ENCODE measurements at places on chromosomes 4 and X. TPM values are rescaled to one million over a fixed set of nuclear protein-coding genes. Genes with fewer than 3 reads are reported as not detected.

Gene PDE6B
- 10.1 TPM for total RNA-seq

Gene PNPLA4
- 10.0 TPM for total RNA-seq

Gene GPR50
- total RNA-seq, result not detected

Gene ATP2B3
- total RNA-seq, result not detected

Gene CFAP47
- not detected for total RNA-seq

Gene TRIM75
- not detected for total RNA-seq

Gene PSAPL1
- not detected for total RNA-seq

Gene ASMT
- total RNA-seq, result 2.1 TPM

Gene EDNRA
- total RNA-seq, result not detected

Gene PGAM4
- 0.85 TPM for total RNA-seq

Gene DCHS2
- 0.09 TPM for total RNA-seq

DNA sequence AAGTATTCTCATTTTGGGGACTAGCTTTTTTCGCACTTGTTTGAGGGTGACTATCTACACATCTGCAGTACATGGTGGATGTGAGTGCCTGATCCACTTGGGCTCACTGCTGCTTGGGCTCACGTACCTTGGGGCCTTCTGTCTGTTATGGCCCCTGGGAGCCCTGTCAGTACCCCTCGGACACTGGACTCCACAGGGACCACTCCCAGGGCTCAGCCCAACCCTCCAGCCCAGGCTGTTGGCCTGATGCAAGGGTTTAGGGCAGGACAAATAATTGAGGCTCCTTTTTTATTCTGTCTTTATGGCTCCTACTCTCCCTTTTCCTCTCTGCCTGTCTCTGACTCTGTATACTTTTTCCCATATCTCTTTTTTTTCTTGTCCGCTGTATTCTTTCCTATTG is 32.7 kb upstream of the MSN start:
- no peak for DNase-seq

- no peak for DNase-seq
These were observed 24.3 kb upstream of the GPR34 start for GRCh38 chrX:41664375-41664901.

DNA sequence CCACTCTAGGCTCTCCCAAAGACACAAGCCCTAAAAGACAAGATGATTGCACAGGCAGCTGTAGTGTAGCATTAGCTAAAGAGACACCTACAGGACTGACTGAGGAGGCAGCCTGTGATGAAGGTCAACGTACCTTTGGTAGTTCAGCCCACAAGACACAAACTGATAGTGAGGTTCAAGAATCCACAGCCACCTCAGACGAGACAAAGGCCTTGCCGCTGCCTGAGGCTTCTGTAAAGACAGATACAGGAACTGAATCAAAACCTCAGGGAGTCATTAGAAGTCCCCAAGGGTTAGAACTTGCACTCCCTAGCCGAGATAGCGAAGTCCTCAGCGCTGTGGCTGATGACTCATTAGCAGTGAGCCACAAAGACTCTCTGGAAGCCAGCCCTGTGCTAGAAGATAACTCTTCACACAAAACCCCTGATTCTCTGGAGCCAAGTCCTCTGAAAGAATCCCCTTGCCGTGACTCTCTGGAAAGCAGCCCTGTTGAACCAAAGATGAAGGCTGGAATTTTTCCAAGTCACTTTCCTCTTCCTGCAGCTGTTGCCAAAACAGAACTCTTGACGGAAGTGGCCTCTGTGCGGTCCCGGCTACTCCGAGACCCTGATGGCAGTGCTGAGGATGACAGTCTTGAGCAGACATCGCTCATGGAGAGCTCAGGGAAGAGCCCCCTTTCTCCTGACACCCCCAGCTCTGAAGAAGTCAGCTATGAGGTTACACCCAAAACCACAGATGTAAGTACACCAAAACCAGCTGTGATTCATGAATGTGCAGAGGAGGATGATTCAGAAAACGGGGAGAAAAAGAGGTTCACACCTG is 306.3 kb downstream of the ANK2 start:
- peak; percentile 55 for DNase-seq

DNA sequence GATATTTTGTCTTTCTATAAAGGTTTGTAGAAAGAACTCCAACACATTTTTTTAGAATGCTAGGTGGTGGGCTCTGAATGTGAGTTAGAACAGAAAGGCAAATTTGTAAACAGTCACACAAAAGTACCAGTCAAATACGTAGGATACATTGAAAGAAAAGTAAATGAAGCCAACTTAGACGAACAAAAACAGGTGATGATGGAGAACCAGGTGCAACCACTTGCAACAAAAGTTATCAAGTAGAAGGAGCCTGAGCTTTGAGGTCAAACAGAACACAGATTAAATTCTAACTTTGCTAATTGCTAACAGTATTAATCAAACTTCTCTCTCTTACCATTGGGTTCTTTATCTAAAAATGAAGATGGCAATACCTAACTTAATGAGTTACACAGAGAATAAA is 62.7 kb upstream of the DAPP1 start:
- DNase-seq, result no peak

- DNase-seq, result no peak
These were observed 56.7 kb downstream of the IGFBP7 start for GRCh38 chr4:57053508-57053907.

DNA sequence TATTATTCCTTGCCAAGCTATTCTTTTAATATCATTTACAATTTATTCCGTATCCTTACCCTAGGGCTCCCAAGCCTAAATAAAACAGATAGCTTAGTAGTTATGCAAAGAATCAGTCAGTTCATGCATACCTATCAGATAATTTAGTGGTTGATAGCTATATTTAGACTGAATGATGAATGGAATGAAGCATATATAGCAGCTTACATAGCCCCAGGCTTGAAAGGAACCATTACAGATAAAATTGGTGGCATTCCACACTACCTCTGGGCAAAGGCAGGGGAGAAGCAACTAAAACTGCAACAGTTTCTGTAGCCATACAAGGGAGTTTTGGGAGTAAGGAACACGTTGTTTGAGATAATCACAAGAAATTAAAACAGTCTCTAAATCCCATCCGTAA is 2.7 kb downstream of the ACE2 start:
- DNase-seq, result no peak

DNA sequence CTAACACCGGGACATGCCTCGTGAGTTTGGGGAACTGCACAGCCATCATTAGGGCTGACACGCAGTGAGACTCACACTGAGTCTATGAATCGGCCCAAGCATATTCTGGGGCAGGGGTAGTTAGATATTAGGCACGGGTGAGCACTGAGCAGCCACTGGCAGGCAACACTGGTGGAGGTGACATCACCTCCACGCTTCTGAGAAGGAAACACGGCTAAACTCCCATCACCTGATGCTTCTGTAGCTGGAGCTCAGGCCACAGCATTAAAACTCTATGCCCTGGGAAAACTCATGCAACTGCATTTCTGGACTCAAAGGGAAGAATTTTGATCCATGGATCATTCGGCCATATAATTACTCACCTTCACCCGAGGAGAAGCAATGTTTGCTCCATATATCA is 100.8 kb upstream of the OTUD4 start:
- no peak for DNase-seq

- no peak for DNase-seq
These were observed 398.2 kb upstream of the LCORL start for GRCh38 chr4:18419780-18420179.

GRCh38 chr4:80576796-80577195 is 241.3 kb downstream of the CFAP299 start:
- no peak for DNase-seq

DNA sequence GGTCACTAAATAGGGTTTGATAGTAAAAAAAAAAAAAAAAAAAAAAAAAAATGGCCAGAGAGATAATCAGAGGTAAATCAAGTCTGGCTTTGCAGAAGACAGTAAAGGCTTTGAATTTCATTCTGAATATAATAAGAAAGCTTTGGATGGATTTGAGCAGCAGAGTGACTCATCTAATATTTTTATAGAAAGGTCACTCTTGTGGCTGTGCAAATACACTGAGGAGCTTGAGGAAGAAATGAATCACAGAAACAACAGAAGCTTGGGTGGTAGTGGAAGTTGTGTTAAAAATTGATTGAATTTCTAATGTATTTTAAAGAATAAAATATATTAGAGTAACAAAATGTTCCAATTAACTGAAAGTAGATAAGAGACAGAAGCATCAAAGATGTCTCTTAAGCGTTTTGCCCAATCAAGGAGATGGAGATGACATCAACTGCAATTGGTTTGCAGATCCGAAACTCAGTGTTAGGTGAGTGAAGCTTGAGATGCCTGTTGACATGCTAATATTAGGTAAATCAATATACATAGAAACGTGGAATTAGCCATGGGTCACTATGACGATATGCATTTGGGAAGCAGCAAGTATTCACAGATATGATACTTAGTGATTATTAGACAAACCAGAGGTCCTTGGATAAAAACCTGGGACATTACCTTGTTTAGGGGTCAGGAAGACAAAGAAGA is 280.5 kb downstream of the GPM6A start:
- no peak for DNase-seq

GRCh38 chr4:61296144-61296543 is 96.0 kb downstream of the ADGRL3 start:
- DNase-seq, result no peak

DNA sequence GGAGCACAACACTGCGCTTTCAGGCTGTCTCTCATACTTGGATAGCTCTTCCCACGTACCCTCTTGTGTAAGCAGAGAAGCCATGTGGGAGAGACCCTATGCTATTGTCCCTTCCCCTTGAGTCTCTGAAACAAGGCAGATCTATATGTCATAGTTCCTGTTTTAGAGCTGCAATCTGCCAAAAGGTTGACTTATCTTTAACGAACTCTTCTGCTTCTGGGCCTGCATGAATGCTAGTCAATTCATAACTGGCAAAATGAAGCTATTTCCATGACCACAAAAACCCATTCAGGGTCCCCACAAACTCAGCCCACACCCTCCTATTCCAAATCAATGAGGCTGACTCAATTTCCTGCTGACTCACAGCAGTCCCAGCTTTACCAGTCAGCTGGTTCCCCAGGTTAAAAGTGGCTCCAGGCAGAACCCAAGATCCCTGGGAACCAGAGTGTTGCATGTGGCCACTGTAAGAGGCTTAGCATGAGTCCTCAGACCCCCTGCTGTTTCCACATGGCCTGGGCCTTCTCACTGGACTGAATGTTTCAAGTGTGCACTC is 25.3 kb upstream of the SOD3 start:
- DNase-seq, result no peak

DNA sequence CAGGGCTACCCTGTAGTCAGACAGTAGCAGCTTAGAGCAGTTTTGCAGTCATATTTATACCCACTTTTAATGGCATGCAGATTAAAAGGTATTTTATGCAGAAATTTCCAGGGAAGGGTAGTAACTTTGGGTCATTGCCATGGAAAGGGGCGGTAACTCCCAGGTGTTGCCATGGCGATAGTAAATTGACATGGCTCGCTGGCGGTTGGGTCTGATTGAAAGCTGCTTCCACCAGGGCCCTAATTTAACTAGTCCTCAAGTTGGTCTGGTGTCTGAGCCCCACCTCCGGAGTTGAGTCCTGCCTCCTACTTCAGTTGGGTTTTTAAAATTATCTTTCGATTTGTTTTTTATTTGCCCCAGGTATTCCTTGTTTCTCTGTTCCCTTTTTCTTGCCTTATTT is 70.1 kb downstream of the NAA11 start:
- no peak for DNase-seq

DNA sequence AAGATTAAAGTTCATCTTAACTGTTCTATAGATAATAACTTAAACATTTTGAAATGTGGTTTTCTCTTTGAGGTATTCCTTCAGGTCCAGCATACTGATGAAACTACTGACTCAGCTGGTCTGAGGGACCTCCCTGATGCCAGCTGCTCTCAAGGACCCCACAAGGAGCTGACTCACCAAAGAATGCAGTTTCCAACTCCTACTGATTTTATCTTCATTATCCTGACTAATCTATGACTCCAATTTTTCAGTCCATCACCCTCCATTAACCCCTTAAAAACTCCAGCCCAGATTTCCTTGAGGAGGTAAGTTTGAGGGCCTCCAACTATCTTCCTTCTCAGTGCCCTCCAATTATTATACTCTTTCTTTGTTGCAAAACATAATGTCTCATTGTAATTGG is 1.4 kb upstream of the UGT2B4 start:
- DNase-seq, result no peak

DNA sequence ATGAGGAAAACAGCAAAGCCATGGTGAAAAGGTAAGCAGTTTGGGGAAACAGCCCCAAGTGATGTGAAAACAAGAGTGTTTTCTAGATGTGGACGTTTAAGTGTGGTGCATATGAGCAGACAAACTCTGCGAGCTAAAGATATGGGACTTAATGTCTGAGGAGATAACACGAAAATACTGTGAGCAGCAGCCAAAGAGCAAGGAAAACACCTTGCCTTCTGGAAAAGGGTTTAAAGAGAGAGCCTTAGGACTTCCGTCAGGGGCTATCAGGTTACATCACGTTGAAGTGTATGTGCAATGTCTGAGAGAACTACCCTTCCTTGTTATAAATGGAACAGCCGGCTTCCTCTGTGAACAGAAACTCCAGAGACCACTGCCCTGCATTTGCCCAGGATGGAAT is 54.2 kb downstream of the LEF1 start:
- DNase-seq, result no peak

DNA sequence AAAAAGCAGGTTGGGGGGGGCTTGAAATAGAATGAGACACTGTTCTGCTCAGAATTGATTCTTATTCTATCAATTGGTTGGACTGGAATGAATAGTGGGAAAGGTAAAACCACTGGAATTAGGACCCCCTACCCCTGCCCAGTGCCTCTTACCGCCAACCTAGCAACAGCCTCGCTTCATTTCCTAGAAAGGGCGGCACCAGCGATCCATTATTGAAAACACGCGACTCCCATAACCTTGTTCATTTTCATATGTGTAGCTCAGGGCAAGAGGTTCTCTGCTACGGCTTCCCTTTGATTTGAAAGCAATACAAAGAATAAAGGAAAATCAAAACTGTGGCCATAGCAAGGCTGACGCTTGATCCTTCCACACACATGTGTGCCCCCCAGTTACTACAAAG is 33.7 kb downstream of the IDS start:
- no peak for DNase-seq

GRCh38 chr4:186775902-186776301 is 52.2 kb upstream of the FAT1 start:
- no peak for DNase-seq

- no peak for DNase-seq
These were observed 1314.7 kb downstream of the FSTL5 start for GRCh38 chr4:160848901-160849760.

- no peak for DNase-seq
These were observed 156.8 kb upstream of the HS3ST1 start for GRCh38 chr4:11585506-11585905.

GRCh38 chr4:63901304-63901703 is 507.9 kb downstream of the TECRL start:
- DNase-seq, result no peak

GRCh38 chrX:107766470-107767150 is 9.0 kb downstream of the TSC22D3 start:
- no peak for DNase-seq

- DNase-seq, result no peak
These were observed 235.1 kb downstream of the PPARGC1A start for GRCh38 chr4:23654791-23655190.

GRCh38 chr4:53490965-53491622 is 100.2 kb downstream of the LNX1 start:
- DNase-seq, result no peak

GRCh38 chr4:2424581-2424980 is 5.8 kb downstream of the CFAP99 start:
- no peak for DNase-seq

GRCh38 chr4:14787894-14788293 is 214.4 kb upstream of the CPEB2 start:
- DNase-seq, result no peak

- no peak for DNase-seq
These were observed 567.7 kb downstream of the MAGEB5 start for GRCh38 chrX:26783512-26784225.

GRCh38 chr4:134548052-134548628 is 346.6 kb upstream of the PABPC4L start:
- no peak for DNase-seq

GRCh38 chr4:140851032-140851636 is 94.9 kb upstream of the TBC1D9 start:
- no peak for DNase-seq

Measured in CD8-positive, alpha-beta memory T cell (primary cell).